Naive thymus-derived CD4-positive, alpha-beta T cell (primary cell): ENCODE measurements at places on chromosomes 16 and 17.

GRCh38 chr16:12141073-12141951 lies 164.8 kb downstream of the SNX29 start:
- no peak for DNase-seq

DNA sequence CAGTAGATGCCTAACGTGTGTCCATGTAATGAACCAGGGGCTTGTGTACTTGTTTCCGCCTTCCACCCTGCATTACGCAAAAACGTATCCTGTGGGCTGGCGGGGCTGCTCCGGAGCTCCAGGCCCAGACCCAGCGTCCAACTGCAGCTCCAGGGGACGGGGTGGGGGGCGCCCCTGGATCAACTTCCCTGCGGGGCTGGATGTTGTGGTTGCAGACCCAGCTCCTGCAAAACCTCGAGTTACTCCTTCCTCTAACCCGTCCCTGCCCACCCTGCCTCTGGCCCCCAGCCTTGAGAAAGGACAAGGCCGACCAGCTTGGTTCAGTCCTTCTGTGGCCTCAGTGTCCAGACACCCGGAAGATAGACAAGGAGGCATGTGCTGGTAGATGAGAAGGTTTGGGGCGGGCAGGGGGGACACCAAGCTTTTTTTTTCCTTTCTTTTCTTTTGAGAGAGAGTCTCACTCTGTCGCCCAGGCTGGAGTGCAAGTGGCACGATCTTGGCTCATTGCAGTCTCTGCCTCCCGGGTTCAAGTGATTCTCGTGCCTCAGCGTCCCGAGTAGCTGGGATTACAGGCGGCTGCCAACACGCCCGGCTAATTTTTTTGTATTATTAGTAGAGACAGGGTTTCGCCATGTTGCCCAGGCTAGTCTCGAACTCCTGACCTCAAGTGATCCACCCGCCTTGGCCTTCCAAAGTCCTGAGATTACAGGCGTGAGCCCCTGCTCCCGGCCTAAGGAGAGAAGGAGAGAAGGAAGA lies 731 bp upstream of the EXOC7 start:
- DNase-seq: no peak

DNA sequence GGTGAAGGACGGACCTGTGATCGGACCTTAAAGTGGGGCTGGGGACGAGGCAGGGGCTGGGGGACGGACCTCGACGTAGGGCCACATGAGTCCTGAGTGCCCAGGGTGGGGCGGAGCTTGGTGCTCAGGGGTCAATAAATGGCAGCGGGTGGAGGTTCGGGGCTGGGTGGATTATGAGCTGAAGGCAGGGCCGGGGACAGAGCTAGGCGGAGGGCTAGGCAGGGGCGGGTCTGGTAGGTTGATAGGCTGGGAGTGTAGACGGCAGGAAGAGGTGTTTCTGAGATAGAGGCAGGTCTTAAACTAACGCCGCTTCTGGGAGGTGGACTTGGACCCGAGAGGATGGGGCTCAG lies 733 bp downstream of the CHRNB1 start:
- DNase-seq: no peak

DNA sequence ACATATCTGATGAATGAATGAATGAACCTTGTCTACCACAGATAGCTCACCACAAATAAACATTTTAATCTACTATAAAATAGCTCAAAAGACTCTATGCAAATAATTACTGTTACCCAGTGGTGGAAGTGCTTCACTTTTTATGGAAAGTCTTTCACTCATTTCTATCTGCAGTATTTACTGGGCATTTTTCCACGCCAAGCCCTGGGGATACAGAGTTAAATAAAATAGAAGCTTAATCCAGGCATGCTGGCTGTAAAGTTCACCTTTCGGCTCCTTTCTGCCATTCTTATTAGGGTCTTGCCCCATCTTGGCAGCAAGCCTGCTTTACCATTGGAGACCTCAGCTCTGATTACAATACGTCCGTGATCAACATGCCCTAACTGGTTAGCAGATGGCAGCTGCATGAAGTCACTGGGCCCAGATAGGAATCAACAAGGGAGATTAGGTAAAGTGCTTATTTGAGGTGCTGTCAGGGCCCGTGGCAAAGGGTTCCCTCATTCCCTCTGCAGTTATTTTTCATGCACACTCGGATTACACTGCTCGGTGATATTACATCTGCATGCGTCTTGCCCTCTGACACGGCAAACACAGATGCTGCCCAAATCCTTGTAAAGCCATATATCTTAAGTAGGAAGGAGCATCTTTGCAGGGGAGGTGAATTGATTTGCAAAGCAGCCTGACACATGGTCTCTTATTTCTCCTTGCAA lies 648.9 kb downstream of the WWOX start:
- no peak for DNase-seq

GRCh38 chr16:76796416-76796815 lies 394.6 kb upstream of the MON1B start:
- DNase-seq: no peak

DNA sequence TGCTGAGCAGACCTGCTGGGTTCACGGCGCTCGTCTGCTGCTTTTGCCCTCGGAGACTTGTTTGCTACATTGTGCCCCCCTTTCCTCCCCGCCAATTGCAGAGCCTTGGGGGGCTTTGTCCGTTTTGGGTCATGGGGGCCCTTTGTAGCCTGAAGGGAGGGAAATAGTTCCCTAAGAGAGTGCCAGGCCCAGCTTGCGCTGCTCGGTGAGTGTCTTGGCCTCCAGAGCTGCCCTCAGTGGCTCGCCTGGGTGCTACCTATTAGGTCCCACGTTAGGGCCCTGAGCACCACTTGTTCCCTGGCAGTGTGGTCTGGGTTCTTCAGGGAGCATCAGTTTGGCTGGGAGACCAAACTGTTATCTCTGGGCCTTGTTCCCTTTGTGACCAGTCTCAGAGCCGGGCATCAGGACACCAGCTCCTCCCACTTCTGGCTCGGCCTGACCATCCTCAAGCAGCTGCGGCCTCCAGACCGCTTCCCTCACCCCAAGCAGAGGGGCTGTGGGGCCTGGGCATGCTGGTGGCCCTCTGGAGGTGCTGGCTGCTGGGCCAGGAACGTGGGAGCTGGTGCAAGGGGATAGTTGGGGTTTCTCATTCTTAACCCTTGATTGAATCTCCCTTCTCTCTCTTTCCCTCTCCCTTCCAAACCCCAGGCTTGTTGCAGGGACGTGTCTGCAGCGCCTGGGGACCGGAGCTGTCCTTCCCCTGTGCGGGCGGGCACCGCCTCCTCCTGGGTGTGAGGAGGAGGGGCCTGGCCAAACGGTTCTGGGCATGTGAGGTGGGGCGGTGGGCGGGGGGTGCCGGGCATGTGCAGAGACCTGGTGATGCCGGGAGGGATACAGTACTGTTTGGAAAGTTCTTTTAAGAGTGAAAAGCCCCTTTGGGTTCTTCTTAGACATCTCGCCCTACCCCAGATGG lies 16.0 kb upstream of the ITGB4 start:
- no peak for DNase-seq

DNA sequence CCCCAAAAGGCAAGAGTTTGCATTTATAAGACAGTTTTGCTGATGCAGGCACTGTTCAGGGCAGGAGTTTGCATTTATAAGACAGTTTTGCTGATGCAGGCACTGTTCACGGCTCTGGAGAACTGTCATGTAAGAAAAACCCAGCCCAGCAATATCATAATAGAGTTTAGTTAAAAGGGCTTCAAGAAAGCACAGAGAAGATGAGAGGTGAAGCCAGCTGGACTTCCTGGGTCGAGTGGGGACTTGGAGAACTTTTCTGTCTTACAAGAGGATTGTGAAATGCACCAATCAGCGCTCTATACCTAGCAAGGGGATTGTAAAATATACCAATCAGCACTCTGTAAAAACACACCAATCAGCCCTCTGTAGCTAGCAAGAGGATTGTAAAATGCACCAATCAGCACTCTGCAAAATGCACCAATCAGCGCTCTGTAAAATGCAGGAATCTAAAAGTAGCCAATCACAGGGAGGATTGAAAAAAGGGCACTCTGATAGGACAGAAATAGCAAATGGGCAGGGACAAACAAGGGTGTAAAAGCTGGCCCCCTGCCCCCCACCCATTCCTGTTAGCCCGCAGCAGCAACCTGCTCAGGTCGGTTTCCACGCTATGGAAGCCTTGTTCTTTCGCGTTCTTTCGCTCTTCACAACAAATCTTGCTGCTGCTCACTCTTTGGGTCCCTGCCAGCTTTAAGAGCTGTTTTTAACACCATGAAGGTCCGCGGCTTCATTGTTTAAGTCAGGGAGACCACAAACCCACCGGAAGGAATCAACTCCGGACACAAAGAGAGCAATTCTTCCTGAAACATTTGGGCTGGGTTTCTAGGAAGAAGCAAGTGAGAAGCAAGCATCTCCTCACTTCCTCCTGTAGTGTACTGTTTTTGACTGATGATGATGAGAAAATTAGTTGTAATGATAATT lies 1.8 kb upstream of the CBX1 start:
- no peak for DNase-seq

- DNase-seq: no peak
Observed at GRCh38 chr16:85329059-85329812, 217.0 kb upstream of the CIBAR2 start.
